ENCODE measurements at places on chromosomes 7 and 10.

DNA sequence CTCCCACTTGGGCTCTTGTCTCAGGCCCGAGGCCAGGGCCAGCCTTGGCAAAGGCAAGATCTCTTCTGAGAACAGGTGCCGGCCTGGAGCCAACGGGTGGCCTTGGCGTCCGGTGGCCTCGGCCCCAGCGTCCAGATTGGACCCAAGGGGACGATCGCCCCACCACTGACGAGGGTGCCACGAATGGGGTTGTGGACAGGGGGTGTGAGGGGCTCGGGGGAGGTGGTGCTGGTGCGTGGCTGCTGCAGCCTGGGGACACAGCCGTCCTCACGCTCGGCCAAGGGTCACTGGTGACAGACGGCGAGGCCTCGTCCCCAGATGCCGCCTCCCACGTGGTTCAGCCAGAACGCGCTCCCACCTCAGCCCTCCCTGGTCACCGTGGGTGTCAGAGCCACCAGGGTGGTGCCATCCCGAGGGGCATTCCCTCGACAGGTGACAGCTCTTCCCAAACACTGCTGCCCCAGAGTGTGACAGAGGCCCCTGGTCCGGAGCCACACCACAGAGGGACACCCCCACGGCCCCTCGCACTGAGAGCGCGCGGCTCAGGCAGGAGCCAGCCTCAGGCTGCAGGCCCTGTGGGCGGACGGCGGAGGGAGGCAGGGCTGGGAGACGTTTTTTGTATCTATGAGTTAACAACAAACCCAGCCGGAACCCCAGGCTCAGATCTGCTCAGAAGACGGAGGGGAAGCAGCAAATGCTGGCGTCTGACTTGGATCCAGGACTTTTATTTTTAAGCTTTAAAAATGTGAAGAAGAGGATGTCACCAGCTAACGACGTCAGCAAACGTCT is 18.5 kb upstream of the CFAP46 start:
- no peak for DNase-seq

DNA sequence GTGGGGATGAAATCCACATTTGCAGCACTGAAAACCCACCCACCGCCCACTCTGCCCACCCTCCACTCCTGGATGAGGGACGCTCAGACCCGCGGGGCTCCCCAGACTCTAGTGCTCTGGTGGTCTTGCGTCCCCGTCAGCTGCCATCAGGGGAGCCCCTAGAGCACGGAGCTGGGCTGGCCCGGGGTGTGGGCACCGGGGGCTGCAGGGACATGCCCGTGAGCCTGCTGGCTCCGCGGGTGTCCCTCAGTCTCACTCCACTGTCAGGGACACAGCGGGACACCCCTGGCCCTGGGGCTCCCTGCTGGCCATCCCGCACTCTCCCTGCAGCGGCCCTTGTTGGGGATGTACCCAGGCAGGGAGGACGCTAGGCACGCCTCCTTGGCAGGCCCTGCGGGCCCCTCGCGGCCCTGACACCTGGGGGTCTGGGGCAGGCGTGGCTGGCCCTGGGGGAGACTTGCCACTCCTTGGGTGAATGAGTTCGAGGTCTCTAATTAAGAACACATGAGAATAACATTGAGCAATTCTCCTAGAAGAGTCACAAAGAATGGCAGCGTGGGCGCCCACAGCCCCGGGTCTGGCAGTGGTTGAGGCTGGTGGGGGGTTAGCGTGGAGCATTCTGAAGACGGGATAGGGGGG is 64.2 kb downstream of the CFAP46 start:
- DNase-seq: no peak

GRCh38 chr7:158617737-158618128 is 30.1 kb upstream of the PTPRN2 start:
- no peak for DNase-seq

DNA sequence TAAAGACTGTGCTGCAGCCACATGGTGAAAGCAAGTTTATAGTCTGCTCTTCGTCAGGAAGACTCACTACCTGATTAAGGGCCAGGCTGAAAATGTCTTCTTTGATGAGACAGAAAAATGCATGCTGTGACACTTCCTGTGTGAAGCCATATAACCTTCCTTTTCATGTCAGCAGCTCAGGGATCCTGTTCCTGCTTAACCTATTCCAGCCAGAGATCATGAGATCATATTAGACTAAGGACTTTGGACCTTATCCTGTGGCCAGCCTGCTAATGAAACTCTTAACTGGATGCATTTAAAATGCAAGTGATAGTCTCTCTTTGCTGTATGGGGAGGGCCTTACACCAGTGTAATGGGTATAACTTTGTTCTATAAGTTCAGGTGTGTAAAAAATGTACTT is 165.2 kb downstream of the PTEN start:
- no peak for DNase-seq

GRCh38 chr10:117250411-117250810 is 9.5 kb downstream of the SLC18A2 start:
- DNase-seq: no peak

- no peak for DNase-seq
Observed at GRCh38 chr10:129774736-129775401, 189.2 kb downstream of the EBF3 start.

All from K562 (cell line).